ENCODE measurements at places on chromosomes 1 and 21.

DNA sequence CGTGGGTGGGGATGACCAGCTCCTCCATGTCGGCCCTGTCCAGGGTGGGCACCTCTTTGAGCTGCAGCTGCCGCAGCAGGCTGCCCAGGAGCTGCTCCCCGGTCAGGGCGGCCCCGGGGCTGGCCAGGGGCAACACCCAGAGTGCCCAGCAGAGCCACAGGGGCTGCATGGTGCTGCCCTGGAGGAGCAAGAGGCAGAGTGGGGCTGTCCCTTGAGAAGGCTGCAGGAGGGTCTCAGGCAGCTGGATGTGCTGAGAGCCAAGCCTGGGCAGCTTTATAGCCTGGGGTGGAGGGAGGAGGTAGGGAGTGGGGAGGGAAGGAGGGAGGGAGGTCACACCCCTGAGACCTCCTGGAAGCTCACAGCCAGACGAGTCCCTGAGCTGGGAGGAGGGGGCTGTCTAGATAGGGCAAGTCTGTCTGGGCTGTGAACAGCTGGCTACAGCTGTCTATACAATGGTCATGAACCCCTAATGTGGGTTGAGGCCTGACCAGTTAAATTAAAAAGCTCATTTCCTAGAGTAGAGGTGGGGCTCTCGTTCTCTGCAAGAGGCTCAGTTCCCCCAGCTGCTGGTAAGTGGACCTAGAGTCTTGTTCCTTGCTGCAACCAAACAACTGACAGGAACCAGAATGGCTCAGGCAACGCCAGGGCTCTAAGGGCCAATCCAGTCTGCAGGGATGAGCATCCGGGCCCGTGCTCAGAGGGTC lies at the start of gene LEFTY1:
LEFTY1 (minus strand) TSS at position 249 of the 704 bp plus-strand sequence; CDS start at position 169, 80 bp downstream.
- DNase-seq: no peak

- DNase-seq: no peak
Observed at GRCh38 chr1:32487182-32487581, 22.3 kb downstream of the ZBTB8B start.

GRCh38 chr21:14273736-14274538 lies 58.0 kb downstream of the RBM11 start:
- no peak for DNase-seq

DNA sequence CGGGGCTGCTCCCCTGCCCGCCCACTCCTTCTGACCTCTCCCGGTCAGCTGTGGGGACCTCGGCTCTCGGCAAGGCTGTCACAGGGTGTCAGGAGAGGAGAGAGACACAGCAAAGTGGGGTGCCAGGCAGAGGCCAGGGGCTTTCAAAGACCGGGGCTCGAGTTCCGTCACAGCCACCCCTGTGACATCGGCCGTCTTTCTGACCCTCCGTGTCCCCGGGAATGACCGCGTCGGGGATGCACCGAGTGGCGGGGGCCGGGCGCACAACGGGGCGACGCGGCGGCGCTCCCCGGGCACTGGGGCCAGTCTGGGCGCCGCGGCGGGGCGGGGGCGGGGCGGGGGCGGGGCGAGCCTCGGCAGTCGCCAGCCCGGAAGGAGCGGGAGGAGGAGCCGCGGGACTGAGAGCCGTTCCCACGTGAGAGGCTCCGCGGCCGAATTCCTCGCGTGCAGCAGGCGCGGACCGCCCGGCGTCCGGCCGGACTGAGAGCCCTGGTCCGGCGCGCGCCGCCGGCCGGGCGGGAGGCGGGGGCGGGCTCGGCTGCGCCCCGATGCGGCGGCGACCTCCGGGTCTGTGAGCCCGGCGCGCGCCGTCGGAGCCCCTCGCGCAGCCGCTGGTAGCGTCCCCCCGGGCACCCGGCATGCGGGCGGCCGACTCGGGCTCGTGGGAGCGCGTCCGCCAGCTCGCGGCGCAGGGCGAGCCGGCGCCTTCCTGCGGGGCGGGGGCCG lies 229.7 kb upstream of the TMEM51 start:
- no peak for DNase-seq

DNA sequence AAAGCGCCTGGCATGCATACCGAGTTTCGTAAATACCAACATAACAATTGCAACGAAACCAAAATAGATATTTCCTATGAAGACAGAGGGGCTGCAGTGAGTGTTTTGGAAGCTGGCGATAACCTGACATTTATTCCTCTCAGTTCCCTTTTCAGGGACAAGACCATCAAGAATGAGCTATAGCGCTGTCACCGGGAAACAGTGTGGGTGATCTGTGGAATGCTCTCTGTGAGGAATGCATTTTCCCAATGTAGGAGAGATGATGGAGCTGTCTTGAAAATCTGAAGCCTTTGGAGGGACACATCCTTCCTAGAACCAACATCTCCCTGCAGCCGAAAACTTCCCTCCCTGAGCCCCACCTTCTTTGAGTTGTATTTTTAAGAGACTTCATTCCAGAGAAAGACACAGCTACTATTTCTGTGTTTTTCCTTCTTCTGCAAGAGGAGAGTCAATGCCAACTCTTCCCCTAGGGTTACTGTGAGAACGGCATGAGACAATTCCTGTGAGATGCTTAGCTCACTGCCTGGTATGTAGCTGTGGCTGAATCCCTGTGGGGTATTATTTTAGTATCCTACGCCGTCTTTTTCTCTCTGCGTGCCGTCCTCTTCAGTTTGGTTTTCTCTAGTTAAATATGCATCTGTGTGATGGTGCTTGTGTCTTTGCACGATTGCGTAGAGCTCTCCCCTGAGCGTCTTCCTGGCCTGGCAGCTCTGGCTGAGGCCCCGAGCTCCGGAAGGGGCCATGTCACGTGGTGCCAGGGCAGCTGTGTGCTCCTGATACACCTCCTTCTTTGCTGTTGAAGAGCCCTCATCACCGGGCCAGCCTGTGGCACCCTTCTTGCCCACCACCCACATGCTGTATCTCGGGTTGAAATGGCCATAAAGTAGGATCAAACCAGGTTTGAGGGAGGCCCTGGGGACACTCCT lies 45.2 kb downstream of the AJAP1 start:
- DNase-seq: no peak

GRCh38 chr1:2234762-2235113 lies 6.6 kb downstream of the SKI start:
- no peak for DNase-seq

DNA sequence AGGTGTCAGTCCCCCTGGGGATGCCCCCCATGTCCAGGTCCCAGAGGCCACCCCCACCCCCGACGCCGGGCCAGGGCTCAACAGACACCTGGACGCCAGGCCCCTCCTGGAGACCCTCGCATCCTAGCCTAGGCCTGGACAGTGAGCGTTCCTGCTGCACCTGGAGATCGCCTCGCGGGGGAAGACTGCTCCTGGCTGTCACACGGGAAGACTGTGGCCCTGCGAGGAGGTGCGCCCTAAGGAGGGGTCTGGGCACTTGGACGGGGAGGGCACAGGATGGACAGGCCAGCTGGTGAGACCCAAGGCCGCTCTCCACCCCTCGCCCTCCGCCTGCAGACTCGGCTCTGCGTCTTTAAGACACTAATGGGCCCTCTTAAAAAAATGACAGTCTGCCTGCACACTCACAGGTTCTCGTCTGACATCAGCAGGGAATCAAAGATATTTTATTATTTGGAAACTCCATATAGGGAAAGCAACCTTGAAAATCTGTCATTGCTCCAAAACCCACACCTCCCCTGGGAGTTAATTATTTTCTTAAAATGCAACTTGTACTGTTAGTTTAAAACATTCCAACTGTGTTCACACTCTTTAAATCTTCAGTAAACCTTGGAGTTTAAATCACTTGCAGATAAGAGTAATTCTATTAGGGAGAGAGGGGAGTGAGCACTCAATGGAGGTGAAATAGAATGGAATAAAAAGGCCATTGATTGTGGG lies 45.6 kb upstream of the ACTRT2 start:
- DNase-seq: no peak

DNA sequence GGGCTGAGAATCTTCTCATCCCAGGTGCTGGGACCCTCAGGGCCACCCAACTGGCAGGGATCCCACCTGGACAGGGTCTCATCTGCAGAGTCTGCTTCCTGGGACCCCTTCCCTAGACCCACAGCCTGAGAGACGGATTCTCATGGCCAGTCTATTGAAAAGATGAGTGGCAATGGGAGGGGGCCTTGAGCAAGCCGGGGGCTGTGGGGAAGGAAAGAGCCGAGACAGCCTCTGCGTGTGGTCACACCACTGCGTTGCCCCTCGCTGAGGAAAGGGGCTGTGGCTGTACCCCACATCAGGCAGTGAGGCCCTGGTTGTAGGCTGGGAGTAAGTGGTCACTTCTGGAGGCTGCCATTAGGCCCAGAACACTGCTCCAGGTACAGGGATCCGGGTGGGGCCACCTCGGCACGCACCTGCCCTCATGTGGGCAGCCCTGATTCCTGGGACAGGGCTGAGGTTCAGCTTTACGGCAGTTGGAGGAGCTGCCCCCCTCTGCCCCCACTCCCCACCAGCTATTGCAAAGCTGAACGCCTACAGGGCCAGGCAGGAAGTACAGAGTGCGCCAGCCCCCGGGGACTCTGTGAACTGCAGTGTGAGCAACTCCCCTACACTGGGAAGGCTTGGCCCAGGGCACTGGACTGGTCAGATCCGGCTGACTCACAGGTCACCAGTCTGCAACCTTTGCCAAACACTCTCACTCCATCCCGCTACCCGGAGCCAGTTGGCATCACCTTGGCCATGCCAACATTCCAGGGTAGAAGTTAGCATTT lies 106.9 kb downstream of the RIPK4 start:
- DNase-seq: no peak

DNA sequence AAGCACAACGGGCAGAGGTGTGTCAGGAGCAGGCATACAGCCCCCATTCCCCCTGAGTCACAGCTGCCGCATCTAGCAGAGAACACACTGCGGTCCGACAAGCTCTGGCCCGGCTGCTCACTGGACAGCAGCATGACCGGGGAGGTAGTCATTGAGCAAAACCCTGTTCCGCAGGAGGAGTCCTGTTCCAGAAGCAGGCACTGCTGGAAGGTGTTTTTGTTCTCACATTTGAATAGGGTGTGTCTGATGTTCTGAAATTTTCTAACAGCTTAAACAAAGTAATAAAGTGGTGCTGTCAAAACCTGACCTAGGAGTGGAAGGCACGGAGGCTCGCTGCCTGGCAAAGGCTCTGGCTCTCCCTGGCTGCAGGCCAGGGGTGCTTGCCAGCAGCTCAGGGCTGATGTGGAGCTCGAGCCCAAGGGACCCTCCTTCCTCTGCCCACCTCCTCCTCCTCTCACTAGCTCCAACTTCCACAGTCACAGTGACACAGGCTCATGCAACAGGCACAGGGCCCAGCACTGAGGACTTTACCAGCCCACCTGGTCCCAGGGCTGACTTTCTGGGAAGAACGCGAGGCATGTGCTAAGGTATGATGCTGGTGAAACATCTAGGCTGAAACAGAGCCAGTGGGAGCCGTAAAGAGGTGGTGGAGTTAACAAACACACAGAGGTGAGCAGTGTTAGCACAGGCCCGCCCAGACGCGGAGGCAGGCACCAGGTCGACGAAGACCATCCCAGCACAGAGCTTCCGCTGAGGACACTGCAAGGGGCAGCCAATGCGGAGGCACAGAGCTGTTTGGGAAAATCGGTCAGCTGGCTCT lies 118.6 kb upstream of the IFFO2 start:
- DNase-seq: no peak

DNA sequence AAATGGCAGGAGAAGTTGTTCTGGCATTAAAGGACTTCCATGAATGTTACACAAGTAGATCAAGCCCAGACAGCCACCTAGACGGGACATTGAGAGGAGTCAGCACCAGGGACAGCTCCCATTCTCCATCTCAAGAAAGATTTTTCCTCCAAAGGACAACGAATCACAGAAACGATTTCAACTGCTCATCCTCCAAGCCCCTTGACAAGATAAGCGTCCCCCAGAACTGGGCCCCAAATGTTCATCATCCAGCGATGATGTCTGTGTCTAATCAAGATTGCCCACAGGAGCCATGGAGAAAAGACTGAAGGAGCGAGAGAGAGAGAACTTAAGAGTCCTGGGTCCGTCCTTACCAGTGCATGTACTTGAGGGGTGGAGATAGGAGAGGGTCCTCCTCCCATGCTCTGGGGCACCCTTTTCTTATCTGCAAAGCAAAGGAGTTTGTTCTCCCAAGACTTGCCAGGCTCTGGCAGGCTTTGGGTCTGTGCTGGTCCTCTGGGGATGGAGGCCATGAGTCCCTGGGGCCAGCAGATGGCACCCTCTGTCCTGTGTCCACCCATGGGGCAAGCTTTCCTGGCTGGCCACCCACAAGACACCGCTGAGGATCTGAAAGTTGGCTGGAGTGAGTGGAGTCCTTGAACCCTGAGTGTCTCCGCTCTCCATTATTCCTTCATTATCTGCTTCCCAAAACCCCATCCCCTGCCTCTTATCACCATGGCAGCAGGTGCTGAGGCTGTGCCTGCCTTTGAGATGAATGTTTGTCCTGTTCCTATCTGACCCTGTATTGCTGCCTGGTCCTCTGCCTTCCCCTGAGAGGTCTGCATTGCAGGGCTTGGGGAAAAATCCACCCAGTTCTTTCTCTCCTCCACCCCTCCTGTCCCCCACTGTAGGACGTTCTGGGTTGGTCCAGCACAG lies 164.6 kb downstream of the ACTL8 start:
- DNase-seq: peak; percentile 74

DNA sequence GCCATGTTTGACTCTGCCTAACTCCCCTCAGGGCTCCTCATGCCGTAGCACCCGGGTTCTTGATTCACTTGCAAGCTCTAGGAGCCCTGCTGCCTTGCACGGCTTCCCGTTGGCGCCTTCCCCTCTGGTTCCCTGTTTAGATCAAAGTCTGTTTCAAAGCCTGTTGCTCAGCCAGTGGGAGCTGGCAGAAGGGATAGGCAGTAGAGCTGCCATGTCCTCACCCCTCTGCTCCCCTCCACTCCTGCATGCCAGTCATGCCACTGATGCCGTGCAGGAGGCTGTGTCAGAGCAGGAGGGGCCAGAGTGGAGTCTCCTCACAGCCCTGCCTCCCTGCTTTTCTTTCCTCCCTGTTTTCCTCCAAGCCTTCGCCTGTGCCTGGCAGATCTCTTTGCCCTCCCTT lies 26.5 kb downstream of the HMGCS2 start:
- no peak for DNase-seq

DNA sequence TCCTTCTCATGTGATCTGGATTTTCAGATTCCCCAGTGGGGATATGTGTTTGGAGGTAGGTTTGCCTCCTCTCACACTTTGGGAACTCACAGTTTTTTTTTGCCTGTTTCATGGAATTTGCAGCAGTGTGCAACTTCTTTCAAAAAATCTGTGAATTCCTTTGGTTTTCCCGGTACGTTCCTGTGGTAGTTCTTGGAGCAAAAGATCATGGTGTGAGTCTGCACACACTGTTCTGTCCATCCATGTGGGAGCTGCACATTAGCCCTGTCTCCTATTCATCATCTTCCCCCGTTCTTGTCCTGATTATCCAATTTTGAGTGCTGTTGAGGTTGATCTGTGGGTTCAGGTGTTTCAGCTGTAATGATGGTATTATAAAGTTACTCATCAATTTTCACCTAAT lies 30.3 kb upstream of the TACSTD2 start:
- no peak for DNase-seq

GRCh38 chr1:240287722-240288121 lies 196.0 kb downstream of the FMN2 start:
- no peak for DNase-seq

DNA sequence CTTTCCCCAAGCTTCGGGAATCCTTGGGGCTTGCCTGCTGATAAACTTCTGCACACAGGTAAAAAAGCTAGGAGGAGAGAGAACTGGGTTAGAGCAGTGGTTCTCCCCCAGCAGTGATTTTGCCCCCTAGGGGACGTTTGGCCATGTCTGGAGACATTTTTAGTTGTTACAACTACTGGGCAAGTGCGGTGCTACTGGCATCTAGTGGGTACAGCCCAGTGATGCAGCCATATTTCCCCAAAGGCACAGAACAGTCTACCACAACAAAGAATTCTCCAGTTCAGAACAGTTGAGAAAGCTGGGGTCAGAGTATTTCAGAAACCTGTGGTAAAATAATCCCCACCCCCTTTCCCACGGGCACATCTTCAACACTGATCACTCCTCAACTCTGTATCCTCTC lies 41.3 kb downstream of the LRRC71 start:
- DNase-seq: peak; percentile 68

Data from Karpas-422 (cell line).